Astrocyte of the cerebellum (primary cell): ENCODE measurements at places on chromosomes 7 and 10.
A peak's percentile ranks its signal among the peaks of the same experiment; 100 is the strongest.

GRCh38 chr7:131284702-131285419 is 42.8 kb upstream of the MKLN1 start:
- DNase-seq: peak; percentile 34

DNA sequence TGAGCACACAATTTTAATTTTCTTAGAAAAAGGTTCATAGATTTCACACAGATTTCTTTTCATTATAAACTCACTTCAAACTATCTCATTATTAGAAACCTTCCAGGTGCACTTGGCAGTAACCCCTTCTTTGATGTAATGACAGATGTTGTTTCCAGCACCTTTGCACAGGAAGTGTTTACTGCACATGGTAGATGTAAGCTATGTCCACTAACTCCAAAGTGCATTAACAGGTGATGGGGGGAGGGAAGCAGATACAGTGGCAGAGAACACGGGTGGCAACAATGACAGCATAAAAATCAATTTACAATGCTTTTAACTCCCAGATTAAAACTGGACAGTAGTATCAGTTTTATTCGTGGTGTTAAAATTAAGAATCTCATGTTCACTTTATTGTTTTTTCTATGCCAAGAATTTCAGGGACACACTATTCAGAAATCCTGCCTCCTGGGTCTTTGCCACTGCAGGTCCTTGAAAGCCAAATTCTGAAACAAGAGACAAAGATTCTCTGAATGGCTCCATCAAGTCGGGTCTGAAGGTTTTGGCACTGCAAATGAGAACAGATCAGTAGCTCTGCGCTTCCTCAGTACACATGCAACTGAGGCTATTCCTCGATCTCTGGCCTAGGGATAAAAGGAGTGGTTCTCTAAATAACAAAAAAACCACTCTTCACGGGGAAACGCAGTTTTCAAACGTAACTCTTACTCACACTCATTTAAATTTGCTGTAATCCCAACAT is 187.7 kb downstream of the JAZF1 start:
- no peak for DNase-seq

DNA sequence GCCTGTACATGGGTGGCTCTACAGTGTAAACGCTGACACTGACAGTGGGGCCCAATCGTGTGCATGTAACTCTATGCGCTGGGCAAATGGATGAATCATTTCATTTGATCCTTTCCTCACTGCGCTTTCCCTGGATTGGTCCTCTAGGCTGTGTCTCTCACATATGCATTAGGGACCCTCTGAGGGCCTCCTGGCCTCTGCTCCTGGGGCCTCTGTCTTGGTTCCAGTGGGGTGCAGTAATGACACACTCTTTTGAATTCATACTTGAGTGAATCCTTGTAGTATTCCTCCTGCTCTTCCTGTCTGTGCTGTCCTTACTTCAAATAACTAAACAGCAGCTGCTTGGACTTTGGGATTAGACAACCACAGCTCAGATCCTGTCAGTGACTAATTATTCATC is 176.5 kb upstream of the ADO start:
- no peak for DNase-seq

DNA sequence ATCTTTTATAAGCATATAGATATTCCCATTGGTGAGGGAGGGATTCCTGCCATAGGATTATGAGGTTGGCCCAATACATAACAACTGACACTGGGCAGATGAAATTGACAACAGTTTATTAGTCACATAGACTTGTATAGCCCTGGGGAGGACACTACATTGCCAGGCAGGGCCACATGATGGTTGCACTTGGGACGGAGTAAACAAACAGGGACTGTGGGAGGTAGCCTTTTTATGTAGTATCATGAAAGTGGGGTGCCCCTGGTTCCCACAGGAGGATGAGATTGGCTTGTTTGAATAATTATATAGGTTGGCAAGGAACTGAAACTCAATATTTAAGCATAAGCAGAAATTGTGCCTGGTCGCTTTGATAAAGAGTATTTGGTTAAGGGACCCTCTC is 23.5 kb downstream of the TRIM24 start:
- DNase-seq: no peak

GRCh38 chr7:114085592-114086501 is 167.0 kb upstream of the PPP1R3A start:
- DNase-seq: no peak

GRCh38 chr10:3542185-3542611 is 242.8 kb downstream of the KLF6 start:
- peak; percentile 70 for DNase-seq

GRCh38 chr7:34946486-34946885 is 90.8 kb downstream of the DPY19L1 start:
- no peak for DNase-seq

DNA sequence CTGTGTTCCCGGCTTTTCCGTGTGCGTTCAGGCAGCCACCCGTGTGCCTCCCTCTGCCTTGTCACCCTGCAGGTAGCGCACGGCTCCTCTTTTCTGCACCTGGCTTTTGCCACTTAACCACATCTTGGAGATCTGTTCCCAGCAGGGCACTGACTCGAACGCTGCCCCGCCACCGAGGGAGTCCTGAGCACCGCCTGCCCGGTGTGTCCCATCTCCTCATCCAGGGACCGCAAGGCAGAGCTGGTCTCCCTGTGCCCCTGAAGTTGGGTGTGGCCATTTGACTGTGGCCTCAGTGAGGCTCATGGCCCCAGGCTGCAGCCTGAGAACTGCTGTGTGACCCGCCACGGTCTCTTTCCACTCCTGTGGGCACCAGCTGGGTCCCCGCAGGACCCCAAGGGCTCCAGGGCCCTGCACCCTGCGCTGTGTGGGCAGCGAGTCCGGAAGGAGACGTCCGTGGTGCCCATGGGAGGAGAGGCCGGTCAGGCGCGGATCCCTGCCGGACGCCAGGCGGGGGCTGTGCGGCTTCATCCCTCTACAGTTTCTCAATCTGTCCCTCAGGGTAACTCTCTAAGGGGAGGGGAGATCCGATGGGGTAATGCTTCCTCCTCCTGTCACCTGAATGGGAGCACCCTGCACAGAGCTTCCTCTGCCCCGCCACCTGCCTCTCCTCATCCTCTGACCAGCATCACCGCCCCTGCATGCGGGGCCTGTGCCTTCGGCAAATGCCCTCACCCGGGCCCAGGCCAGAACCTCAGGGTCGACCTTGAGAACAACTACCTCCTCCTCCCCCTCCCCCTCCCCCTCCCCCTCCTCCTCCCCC is 1.8 kb upstream of the INTS1 start:
- no peak for DNase-seq

GRCh38 chr10:51642581-51642980 is 56.8 kb downstream of the CSTF2T start:
- DNase-seq: no peak

DNA sequence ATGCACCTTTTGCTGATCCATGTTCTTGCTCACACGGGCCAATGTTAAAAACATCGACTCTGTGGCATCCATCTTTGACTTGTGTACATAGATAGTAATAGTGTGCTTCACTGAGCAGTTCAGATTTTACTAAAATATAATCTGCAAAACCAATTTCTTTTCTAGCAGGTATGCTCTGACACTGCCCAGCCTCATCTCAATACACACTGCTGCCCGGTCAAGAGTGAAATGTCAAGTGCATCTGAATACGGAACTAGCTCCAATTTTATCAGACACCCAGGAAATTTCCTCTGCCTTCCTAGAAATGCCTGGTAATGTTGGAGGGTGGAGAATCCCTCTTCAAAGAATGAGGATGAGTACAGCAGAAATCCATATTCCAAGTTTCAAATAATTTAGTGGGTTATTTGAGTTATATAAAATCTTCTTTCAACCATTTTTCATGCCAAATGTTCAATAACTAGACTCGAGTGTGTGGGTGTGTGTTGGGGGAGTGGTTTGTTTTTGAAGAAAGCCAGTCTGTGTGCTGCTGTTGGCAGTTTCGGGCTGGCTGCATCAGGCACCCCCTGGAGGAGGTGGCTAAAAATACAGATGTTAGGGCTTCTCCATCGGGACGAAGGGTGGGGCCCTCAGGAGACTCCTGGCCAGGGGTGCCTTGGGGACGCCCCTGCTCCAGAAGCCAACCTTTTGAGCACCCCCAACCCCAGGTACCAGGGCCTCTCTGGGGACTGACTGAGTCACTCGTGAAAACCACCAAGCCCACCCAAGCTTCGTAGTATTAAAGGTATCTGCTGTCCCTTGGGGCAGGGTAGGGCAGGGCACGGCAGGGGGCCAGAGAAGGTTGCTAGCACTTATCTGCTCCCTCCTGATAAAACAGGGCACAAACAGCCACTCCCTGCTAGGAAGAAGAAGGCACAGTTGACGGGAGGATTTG is 15.4 kb downstream of the CTBP2 start:
- DNase-seq: no peak

DNA sequence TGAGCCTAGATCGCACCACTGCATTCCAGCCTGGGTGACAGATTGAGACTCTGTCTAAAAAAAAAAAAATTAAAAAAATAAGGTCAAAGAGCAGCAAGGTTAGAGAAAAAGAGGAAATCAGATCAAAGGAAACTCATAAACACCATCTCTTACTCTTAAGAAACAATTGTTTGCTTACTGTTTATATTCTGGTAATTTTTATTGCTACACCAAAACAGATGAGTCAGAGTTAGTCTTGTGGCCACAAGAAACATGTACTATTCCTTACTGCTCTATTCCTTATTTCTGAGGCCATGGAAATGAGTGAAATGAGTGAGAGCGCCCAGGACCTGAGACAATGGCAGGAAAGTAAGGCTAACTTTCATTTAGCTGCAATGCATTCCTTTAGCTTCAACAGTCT is 387.3 kb downstream of the HPSE2 start:
- DNase-seq: no peak

DNA sequence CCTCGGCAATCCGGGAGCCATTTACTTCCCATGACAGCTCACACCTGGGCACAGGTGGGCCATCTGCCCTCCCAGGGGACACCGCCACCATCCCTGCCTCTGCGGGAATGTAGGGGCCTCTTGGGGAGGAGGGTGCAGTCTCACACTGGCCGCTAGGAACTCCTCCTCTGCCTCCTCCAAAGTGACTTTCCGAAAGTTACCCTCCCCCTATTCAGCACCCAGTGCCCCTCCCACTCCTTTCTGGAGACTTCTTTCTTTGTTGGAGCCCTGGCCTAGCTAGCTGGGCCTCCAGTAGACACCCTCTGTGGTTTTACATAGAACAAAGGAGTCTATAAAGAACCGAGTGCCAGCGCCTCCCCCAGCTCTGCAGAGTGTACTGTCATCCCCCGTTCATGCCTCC is 45.8 kb upstream of the MNX1 start:
- DNase-seq: no peak

DNA sequence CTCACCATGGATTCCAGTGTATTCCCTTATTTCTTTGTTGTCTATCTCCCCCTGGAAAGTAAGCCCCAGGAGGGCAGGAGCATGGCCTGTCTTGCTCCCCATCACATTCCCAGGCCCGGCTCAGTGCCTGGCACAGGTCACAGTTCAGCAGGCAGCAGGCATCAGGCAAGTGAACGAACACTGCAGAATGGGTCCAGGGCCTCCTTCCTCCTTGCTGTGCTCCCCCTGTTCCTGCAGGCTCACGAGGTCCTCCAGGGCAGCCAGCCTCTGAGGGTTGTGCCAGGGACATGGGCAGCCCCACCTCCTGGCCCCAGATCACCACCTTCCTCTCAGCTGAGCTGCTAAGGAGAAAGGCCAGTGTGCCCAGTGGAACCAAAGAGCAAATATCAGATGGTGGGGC is 41.8 kb downstream of the PDLIM1 start:
- DNase-seq: no peak

DNA sequence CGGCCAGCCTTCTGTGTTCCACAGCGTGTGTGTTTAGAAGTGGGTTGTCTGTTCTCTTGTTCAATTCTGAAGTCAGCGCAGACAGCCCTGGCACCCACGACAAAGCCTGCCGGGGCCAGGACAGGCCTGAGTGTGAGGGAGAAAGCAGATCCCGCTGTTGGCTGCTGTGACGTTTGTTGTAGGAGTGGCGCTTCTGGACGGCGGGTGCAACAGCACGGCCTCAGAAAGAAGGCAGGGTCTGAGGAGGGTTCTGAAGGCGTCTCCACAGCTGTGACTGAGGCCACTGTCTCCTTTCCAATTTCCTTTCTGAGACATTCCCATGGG is 76.2 kb downstream of the VIPR2 start:
- DNase-seq: no peak

DNA sequence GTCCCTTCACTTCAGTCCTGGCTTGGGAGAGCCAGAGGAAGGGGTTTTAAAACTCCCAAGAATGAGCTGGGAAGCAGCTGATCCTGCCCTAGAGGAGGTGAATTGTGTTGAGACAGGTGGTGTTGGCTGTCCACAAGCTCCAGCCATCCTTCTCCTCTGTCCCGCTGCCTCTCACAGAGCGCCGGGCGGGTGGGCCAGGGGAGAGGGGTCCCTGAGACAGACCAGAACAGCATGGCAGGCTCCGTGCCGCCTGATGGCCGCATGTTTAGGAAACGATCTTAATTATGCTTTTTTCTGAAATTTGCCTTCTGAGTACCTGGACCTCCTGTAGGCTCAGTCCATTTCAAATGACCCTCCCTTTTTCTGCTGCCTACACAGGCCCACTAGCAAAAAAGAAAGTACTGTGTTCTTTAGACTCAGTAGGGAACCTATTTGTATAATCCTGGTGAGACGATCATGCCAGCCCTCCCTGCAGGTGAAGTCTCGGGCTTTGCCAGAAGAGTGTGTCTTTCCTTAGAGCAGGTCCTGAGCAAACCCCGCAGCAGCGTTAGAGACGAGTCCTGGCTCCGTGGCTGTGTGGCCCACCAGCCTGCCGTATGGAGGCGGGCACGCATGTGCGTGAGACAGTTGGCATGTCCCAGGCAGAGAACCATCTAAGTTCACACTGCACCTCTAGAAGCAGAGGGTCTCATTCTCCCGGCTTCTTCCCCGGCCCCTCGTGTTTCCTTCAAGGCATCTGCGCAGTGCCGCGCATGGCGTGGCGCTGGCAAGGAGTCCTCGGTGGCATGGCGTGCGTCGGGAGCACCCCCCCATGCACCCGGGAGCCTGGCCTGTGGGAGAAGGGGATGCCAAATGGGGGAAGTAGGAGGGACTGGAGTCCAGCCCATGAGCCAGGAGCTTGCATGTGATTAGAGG is 26.3 kb upstream of the PWWP2B start:
- DNase-seq: no peak

GRCh38 chr7:82477733-82478515 is 34.3 kb upstream of the CACNA2D1 start:
- no peak for DNase-seq

DNA sequence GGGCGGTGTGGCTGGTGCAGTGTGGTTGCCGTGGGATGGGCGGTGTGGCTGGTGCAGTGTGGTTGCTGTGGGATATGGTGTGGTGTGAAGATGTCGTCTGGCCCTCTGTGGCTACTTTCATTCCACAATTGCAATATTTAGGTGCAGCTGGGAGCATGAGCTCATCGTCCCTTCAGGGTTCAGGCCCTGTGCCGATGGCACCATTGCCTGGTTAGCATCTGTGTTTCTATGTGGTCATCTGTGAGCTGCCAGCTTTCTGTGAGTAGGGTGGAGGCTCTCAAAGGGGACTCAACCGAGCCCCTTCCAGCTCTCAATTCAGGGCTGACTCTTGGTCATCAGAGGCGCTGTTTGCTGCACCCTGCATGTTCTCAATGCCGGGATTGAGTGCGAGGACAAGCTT is 3.6 kb downstream of the ADGRA1 start:
- DNase-seq: no peak

GRCh38 chr10:84523526-84523925 is 195.1 kb downstream of the CCSER2 start:
- no peak for DNase-seq

GRCh38 chr10:118977022-118977599 is 52.4 kb upstream of the NANOS1 start:
- DNase-seq: no peak

GRCh38 chr7:13981070-13981469 is 8.4 kb downstream of the ETV1 start:
- peak; percentile 95 for DNase-seq

- no peak for DNase-seq
Measured at GRCh38 chr7:1938788-1939433, 268.8 kb downstream of the ELFN1 start.

GRCh38 chr10:70950037-70950436 is 61.7 kb upstream of the PCBD1 start:
- DNase-seq: no peak
